ENCODE measurements at places on chromosomes 7 and 10.
A peak's percentile ranks its signal among the peaks of the same experiment; 100 is the strongest.

DNA sequence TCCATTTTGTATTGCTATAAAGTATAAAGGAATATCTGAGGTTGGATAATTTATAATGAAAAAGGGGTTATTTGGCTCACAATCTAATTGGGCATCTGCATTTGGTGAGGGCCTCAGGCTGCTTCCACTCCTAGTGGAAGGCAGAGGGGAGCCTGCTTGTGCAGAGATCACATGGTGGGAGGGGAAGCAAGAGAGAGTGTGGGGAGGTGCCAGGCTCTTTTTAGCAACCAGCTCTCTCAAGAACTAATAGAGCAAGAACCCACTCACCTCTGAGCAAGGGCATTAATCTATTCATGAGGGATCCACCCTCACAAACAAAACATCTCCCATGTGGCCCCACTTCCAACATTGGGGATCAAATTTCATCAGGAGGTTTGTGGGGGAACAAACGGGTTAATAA is 64.6 kb downstream of the OGDH start:
- no peak for DNase-seq

DNA sequence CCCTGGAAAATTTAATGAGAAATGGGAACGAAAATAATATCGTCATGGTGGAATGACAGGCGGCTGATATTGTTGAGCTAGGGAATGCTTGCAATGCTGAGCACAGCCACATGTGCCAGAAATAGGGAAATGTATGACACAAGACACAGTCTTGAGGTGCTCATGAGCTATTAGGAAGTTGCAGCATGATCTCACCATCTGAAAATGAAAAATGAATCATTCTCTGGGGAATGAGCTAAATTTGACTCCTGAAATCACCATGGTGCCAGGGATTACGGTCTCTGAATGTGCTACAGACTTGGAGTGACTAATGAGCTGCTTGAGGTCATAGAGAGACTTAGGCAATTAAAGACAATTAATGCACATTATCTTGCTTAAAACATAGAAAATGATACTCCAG is 845.0 kb downstream of the CNTNAP2 start:
- DNase-seq = no peak

DNA sequence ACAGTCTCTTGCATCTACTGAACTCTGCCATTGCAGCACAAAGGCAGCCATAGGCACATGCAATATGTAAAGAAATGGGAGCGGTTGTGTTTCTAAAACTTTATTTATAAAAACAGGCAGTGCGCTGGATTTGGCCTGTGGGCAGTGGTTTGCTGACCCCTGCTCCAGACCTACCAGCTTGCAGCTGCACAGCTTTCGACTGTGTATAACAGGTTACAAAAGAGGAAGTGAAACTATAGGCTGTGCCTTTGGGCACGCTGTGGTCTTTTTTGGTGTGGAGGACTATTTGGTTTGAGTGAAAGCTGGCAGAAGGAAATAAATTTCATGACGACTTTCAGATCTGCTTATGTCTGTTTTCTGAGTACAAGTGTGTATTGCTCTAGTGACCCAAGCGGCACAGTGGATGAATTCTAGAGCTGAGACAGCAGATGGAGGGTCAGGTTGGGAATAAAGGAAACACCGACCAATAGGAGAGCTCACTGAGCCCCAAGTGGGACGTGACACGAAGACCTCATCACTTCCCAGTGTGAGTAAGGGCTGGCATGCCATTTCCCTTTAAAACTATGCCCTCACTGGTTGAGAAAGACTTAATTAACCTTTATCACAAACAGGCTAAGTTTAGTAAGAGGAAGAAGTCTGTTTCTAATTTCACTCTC is 152.7 kb downstream of the ANK3 start:
- DNase-seq = peak; percentile 57

DNA sequence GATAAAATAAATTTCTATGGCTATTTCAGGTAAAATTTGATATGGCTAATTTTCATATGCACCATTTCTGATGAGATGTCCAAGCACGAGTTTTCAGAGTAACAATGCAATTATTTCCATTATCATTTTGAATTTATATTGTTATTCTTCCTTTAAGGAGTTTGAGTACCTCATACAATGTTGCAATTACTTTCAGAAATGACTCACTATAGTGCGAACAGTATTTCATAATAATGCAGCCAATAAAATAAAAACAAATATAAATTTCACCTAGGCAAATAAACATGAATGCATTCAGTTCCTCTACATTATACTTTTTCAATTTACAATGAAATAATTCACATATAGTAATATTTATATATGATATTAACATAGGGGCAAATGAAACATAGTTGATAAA is 78.8 kb upstream of the LRRN3 start:
- no peak for DNase-seq

DNA sequence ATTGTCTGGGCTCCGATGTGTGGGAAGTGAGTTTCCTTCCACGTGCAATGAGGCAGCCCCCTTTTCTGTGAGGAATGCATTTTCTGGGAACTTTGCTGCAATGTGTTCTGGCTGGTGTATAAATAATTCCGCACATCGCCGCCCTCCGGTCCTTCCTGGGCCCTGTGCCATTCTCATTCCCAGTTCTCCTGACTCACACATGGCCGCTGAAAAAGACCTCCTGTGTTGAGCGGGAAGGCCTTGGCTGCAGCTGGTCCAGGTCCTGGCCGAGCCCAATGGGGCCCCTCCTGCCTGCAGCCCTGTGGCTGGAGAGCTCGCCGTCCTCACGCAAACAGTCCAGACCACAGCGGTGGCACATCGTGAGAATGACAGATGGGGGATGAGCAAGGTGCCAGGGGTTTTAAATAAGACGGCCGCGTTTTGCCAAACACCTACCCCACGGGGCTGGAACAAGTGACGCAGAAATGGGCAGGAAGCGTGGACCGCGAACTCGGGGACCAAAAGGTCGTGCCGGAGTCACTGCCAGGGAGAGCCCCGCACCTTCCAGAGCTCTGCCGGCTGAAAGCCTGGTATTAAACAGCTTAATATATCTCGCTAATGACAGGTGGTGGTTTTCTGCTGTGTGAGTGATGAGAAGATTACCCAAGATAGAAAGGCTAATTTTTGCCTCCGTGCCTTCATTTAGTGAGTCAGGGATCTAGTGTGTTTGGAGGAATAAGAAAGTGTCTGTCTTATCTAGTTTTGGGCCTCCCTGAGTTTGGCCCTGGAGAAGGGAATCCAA is 37.0 kb downstream of the FAM20C start:
- no peak for DNase-seq

- no peak for DNase-seq
Measured at GRCh38 chr10:113335592-113335991, 217.3 kb upstream of the HABP2 start.

DNA sequence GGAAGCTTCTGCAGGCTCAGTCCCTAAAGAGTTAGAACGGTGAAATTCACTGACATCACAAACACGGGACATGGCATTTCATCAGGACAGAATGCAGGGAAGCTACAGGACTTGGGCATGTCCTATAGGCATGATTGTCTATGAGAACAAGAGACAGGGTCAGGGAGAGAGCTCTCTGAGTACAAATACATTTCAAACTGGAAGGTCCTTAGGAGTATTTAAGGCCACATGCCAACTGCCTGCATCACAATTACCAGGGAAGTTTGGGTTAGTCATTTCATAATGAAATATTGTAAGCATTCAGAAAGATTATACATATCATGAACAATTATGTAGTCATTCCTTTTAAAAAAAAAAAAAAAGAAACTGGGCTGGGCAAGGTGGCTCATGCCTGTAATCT is 71.3 kb downstream of the CREB3L2 start:
- DNase-seq = no peak

GRCh38 chr7:122881324-122881723 is 4.9 kb downstream of the CADPS2 start:
- no peak for DNase-seq

DNA sequence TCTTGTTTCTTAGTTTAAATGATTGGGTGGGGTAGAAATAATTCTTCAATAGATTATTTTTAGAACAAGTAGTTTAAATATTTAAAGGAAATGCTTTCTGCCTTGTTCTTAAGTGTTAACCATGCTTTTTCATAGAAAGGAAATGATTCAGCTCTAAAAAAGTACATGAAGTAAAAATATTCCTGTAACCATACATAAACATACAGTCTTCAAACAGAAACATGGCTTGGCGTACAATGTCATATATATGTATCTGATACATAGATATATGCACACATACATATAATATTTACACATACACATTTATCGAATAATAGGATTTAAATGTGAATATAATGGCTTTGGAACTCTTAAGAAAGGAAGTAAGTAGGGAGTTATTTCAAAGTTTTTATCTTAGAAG is 84.4 kb downstream of the RUNDC3B start:
- DNase-seq = no peak

DNA sequence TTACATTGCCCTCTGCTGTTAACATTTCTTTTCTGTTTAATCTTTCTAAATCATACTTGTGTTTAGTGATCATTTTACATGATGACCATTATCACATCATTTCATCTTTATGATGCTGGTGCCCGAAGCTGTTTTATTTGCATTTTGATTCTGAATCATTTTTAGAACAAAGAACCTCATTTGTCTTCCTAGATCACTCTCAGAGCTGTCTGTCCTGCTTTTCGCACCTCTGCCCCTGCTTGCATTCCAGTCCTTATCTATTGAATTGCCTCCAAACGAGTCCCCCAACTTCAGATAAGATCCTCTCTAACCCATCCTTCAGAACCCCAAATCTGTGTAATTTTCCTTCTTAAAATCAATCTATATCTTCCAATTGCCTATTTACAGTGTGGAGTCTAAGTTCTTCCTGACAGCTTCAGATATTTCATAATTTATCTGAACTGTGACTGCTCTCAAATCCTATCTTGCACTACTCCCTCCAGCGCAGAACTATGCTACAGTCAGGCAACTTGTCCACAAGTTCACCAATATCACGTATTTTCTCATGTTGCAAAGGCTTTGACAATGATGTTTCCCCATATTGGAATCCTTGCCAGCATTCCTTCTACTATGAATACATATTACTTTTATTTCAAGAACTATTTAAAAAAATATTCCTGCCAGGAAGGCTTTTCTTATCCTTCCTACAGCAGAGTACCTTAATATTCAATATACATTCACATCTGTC is 346.5 kb upstream of the CACNA2D1 start:
- DNase-seq = no peak

- DNase-seq = no peak
Measured at GRCh38 chr10:96584035-96584434, 2.8 kb downstream of the TM9SF3 start.

GRCh38 chr7:99267841-99268576 is 4.6 kb upstream of the MYH16 start:
- DNase-seq = no peak

DNA sequence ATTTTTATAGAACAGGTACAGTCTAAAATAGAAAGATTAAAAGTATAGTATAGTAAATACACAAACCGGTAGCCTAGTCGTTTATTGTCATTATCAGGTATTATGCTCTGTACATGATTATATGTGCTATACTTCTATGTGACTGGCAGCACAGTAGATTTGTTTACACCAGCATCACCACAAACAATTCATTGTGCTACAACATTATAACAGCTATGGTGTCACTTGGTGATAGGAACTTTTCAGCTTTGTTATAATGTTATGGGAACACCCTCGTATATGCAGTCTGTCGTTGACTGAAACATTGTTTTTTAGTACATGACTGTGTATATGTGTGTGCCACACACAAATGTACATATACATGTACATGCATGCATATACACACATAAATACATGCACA is 19.1 kb downstream of the ZNF365 start:
- DNase-seq = no peak

DNA sequence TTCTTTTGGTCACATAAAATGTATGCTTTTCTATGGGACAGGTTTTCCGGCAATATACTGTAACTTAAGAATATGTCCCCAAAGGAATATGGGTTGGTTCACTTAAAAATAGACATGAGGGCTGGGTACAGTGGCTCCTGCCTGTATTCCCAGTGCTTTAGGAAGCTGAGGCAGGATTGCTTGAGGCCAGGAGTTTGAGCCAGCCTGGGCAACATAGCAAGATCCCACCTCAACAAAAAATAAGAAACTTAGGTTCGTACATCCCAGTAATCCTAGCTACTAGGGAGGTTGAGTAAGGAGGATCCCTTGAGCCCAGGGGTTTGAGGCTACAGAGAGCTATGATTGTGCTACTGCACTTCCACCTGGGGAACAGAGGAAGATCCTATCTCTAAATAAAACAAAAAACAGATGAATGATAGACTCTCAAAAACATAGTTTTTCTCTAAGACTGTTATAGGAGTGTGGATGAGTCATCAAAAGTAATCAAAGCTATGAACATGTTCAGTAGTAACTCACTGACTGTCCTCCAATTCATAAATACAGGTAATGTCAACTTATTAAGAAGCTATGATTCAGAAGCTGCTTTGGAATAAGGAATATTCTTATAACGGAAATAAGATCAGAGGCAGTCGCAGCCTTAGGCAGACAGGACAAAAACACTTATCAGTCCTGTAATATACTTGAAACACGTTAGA is 2.6 kb upstream of the SEC31B start:
- no peak for DNase-seq
